Esophagus squamous epithelium (tissue), 5 donors: ENCODE measurements at places on chromosomes 5 and 9.

GRCh38 chr5:40518485-40518917 is 161.2 kb upstream of the PTGER4 start:
- no peak for DNase-seq

DNA sequence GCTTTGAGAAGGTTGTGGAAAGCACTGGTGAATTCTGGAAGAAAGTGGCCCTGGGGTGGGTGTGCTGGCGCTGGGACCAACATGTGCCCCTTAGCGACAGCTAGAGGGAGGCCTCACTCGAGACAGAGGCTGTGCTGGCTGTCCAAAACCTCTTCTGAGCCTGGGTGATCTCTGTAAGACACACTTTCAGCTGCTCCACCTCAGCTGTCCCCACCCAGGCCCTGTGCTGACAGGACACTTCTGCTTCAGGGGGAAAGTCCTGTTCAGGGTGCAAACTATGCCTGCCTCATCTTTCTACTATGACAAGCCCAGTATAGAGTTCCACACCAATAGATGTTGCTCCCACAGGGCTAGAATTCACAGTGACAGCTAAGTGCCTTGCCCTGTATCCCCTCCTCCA is 426.4 kb downstream of the MED10 start:
- DNase-seq, result no peak

DNA sequence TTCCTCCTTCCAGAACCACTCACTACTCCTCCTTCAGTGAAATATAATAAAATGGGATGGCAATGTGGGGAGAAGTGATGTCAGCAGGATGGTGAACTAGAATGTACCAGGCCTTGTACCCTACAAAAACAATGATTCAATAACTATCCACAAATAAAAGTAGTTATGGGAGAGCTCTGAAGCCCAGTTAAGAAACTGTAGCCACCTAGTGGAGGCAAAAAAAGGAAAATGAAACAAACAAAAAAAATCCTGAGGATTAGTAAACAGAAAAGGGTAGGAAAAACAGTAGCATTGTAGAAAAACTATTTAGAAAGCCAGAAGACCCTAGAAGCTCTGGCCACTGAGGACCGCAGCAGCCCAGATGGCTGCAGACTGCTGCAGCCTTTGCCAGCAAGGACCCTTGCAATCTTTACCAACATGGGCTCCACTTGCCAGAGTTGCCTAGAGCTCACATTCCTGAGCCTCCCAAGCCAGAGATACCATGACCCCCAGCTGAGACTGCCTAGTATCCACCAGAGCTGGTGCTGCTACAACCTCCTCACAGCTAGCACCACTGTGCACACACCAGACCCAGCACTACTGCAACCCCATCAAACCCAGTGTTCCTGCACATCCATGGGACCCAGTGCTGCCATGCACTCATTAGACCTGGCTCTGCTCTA is 259.7 kb upstream of the MSX2 start:
- DNase-seq, result no peak

DNA sequence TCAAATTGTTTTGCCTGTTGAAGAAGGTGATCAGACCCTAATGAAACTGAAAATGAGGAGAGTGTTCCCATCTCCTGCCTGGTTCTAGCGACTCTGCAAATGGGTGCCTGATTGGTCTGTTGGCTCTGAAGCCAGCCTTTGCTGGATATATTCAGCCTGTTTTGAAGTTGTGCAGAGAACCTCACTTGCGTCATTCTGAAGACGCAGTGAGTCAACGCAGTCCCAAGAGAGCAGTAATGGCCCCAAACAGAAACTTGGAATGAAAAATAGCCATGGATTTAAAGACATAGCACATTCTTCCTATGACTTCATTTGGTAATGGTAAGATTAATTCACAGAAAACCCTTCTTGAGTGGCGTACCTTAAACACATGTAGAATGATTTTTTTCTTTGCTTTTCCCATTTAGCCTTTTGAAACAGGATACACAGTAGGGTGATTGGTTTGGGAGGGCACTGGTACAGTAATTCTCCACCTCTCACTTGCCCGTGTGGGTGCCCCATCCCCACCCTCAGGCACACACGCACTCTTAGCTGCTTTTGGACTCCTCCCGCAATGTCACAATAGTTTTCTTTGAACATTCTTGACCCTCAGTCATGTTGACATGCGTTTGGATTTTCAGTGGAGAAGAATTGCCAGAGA is 54.1 kb upstream of the ABL1 start:
- DNase-seq, result no peak

GRCh38 chr9:70222354-70222753 is 36.4 kb upstream of the SMC5 start:
- DNase-seq, result no peak

GRCh38 chr5:132229236-132229635 is 1.6 kb upstream of the P4HA2 start:
- DNase-seq, result no peak

GRCh38 chr5:160434022-160434531 is 12.4 kb downstream of the PTTG1 start:
- no peak for DNase-seq

- DNase-seq, result no peak
Observed at GRCh38 chr5:175133185-175133584, 310.8 kb downstream of the DRD1 start.

DNA sequence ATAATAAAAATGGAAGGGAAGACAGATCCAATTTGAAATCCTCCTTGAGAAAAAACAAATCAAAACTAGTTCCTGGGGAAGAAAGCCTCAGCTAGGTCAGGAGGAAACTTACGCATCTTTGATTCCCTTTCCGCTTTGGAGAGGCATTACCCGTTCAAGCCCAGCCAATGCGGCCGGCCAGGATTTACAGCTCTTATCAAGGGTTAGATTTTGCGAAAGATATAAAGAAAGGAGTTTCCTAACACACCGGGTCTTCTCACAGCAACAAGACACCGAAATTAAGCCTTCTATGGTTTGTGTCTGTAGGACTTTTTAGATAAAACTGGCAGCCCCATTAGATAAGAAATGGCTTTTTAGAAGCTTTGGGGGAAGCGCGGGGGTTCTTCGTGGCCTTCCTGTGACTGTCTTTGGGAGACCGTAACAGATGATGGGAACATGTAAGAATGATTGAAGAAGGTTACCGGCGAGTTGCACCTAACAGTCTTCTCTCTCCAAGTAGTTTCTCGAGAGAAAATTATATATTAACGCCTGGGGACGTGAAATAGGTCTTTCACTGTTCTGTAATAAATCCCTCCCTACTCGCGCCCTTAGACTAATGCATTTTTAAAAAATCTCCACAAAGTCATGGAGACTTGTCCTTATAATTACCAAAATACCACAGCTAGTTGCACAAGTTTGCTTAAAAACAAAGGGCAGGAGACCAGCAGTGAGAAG is 1.3 kb upstream of the ISL1 start:
- DNase-seq, result no peak

GRCh38 chr9:101707721-101708120 is 30.7 kb downstream of the GRIN3A start:
- DNase-seq, result no peak

- DNase-seq, result no peak
Observed at GRCh38 chr5:167263185-167263584, 1028.3 kb upstream of the WWC1 start.

- no peak for DNase-seq
Observed at GRCh38 chr9:115350548-115350947, 232.6 kb upstream of the TNC start.

GRCh38 chr9:108219664-108220063 is 636.1 kb downstream of the ACTL7B start:
- DNase-seq, result no peak

GRCh38 chr5:72955143-72955767 is 586 bp upstream of the FCHO2 start:
- DNase-seq, result peak; percentile 28

DNA sequence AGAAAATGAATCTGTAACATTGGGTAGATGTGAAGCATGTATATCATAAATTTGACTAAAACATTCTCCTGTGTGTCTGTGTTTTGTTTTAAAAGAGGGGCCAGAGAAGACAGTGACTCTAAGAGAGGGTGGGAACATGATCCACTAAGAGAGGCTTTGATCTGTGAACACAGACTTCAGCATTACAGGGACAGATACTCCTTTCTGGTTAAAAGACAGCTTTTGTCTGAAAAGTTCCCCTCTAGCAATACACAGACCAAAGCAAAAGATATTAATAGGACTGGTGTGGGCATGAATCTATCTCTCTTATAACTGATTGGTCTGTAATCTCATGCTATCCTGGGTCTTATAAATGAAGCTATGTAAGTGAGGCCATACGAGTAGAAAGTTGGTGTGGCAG is 150.9 kb downstream of the NUDT12 start:
- no peak for DNase-seq

DNA sequence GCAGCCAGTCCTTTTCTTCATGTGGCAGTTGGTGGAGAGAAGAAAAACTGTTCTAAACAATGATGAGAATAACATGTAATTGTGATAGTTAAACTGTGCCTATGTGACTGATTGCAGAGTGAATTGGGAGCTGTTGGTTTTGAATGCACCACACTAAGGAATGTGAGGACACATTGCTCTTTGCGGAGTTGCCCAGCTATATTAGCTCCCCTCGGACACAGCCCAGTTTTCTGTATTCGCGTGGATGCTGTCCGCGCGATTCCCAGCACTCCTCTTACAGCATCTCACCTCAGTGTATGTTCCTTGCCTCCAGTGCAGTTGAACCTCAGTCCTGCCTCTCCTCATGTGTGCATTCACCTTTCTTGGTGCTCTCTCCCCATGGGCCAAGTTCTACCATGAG is 32.2 kb downstream of the TGFBI start:
- DNase-seq, result no peak

DNA sequence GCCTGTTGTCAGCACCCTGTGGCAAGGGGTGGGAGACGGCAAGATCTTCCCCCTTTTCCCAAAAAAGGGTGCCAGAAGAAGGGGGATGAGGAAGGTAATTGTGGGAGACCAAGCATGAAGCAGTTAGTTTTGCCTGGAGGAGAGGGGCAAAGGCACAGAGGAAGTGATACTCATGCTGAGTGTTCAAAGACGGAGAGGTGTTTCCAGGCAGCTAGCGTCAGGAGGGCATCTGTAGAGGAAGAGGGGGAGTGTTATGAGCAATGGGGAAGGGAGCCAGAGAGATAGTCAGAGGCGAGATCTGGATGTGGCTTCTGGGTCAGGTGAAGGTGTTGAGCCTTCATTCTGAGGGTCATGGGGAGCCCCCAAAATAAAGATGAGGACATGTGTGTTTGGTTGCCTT is 26.9 kb upstream of the ADAM19 start:
- DNase-seq, result no peak

GRCh38 chr9:9099646-9100045 is 1300.1 kb upstream of the DMAC1 start:
- no peak for DNase-seq

DNA sequence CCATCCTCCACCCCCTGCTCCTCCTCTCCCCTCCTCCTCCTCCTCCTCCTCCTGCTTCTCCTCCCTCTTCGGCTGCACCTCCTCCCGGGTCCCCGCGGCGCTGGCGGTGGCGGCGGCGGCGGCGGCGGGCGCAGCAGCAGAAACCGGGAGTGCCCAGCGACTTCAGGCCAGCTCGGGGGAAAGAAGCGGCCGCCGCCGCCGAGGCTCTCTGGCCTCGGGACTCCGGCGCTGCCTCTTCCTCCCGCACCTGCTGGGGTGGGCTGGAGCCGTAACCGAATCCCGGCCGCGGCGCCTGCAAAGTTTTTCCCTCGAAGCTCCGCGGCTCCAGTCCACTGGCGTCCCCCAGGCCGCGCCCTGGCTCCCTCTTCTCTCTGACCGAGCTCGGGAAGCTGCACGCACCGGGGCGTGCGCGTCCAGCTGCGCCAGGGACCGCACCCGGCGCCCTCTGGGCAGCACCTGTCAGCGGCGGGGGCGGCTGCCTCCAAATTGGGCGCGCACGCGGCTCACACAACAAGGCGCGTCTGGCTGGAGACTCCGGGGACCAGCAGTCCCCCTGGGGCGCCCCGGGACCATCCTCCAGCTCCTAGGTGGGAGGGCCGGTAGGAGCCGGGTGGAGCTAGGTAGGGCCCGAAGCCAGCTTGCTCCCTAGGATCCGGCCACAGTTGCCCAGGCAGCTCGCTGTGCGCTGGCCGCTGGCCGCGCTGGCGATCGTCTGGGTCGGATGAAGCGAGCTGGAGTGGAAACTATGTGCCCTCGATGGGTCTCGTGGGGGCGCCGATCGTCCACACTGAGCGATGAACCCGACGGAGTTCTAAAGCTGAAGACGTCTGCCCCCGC is at the start of gene MCTP1:
Gene MCTP1, minus strand, starts transcription at position 523 of the 837 bp plus-strand sequence.
- DNase-seq, result no peak

DNA sequence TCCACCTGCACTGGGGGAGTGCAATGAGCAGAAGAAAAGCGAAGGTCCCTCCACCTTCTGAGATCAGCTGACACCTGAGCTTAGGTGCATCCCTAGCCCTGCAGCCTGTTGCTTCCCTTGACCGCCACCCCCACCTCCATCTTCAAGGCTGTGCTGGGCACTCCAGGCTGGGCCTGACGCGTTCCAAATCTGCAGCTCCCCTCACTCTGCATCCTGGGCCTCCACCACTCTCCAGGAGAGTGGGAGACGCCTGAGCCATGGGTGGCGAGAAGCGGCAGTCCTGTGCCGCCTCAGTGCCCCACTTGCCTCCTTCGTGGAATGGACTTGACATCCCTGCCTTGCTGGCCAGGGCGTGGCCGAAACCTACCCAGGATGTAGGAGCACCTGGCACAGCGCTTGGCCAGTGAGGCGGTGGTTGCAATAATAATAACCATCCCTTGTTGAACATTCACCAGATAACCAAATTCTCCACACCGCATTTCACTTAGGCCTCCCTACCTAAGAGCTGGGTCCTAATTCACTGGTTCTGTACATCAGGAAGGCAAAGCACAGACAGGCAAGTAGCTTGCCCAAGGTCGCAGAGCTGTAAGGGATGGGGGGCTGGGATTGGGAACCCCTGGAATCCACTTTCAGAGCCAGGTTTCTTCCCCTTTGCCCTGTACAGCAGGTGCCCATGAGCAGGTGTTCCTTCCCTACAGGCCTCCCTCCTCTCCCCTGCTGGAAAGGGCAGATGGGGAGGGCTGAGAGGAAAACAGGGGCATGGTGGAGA is 11.7 kb downstream of the B4GALT7 start:
- no peak for DNase-seq

- no peak for DNase-seq
Observed at GRCh38 chr9:121816845-121817450, 165.5 kb downstream of the DAB2IP start.

DNA sequence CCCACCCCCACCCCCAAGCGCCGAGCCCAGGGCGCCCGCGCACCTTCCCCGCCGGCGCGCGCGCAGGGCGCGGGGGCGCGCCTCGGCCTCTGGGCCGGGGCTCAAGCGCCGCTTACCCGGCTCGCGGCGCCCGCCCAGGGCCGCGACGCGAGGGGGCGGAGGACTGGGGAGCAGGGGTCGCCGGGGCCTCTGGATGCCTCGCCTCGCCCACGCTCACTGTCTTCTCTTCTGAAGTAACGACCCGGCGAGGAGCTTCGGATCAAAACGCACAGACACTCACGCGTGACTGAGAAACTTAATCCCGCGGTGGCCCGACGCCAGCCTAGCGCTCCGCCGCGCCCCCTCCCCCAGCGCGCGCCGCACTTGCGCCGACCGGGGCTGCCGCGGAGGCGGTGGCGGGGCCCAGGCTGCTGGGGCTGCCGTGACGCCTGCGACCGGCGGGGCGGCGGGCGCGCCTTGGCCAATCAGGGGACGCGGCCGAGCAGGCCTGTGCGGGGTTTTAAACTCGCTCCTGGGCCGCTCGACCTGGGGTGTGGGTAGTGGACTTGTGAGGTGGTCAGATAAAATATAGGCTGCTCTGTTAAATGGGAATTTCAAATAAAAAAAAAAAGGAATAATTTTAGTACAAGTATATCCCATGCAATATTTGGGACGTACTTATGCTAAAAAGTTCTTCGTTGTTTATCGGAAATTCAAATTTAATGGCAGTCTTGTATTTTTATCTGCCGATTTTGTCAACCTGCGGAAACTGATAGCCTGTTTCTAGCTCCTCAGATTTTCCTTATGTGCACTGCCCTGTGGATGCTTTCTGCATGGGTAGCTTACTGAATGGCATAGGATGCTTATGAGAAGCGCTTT is at the start of gene MPDZ:
Gene MPDZ, minus strand, starts transcription at position 409 of the 858 bp plus-strand sequence. CDS start 29,377 bp downstream, outside the sequence.
- DNase-seq, result no peak

GRCh38 chr9:105026451-105026850 is 98.5 kb upstream of the ABCA1 start:
- DNase-seq, result no peak
